ENCODE measurements at places on chromosomes 5 and 9.

DNA sequence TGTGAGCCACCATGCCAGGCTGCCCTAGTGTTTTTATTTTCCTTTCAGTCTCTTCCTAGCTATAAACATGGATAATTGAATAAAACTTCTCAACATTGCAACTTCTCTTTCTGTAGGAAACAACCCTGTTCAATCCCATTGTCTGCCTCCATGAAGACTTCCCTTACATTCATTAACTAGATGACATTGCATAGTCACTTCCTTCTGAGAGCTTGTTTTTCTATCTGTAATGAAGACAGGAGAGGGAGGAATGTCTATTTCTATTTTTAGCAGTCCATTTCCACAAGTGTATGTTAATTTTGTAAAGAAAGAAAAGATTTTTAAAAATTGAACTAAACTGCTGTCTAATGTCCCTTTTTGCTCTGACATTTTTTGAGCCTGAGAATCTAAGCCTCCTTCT is 55.6 kb upstream of the MELK start:
- no peak for DNase-seq

GRCh38 chr5:76376148-76376865 is 26.8 kb upstream of the IQGAP2 start:
- no peak for DNase-seq

- peak; percentile 42 for DNase-seq
Observed at GRCh38 chr9:32251539-32251938, 132.9 kb upstream of the ACO1 start.

DNA sequence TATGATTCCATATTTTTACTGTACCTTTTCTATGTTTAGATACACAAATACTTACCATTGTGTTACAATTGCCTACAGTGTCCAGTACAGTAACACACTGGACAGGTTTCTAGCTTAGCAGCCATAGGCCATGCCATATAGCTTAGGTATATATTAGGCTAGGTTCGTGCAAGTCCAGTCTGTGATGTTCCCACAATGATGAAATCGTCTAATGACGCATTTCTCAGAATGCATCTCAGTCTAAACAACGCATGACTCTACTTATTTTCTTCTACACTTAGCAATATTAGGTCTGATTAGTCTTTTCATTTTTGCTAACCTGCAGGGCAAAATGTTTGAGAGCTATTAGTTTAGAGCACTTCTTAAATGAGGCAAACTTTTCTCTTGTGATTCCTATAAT is 22.7 kb downstream of the OR2S2 start:
- DNase-seq, result no peak

DNA sequence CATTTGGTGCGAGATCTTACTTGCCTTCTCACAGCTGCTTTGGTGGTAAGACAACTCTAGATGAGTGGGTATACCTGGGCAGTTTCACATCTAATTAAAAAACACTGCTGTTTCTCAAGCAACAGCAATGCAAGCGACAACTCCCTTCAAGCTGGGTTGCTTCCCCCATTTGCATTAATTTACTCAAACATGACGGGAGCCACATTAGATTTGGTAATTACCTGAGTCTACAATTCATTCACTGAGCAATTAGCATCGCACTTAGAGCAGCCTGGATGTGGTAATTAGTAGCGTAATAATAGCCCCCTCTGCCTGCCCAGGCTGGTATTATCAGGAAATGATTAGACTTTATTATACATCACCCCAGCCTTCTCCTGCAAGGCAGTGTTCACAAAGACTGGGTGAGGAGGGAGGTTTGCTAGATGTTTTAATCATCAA is 73.4 kb downstream of the FBXO38 start:
- DNase-seq, result peak; percentile 46

DNA sequence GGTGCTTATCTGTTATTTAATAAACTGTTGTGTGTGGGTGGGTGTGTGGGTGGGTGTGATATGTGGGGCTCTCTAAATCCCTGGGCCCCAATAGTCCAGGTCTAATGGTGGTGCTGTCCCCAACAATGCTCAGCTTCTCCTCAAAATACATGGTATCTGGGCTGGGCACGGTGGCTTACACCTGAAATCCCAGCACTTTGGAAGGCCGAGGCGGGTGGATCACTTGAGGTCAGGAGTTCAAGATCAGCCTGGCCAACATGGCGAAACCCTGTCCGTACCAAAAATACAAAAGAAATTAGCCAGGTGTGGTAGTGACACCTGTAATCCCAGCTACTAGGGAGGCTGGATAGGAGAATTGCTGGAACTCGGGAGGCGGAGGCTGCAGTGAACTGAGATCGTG is 4.5 kb upstream of the ORM1 start:
- DNase-seq, result no peak

DNA sequence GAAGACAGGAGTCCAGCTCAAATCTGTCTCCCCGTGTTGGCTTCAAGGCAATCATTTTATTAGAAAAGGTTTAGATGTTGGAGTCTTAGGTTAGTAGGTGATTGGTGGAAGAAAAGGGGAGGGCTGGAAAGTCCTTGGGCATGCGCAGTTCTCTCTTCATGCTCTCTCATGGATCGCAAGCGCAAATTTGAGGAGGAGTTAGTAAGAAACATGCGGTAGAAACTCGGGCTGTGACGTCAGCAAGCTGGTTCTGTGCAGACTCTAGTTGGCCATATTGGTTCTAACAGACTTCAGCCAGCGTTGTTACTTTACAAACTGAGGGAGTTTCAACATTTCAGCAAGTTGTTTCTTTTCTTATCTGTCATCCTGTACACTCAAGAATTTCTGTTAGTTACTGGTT is 392.2 kb downstream of the CDK5RAP2 start:
- DNase-seq, result no peak

DNA sequence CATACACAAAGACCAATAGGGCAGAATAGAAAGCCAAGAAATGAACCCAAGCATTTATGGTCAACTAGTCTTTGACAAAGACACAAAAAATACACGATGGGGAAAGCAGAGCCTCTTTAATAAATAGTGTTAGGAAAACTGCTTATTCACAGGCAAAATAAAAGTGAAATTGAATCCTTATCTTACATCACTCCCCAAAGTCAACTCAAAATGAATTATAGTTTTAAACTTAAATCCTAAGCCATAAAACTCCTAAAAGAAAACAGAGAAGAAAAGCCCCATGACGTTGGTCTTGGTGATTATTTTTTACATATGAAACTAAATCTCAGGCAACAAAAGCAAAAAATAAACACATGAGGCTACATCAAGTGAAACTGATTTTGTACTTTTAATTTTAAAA is 46.8 kb downstream of the CHSY3 start:
- no peak for DNase-seq

GRCh38 chr9:131081868-131082267 is 14.5 kb upstream of the AIF1L start:
- DNase-seq, result no peak

GRCh38 chr9:114389612-114390368 is 2.0 kb upstream of the AKNA start:
- peak; percentile 66 for DNase-seq

- no peak for DNase-seq
Observed at GRCh38 chr5:50401336-50401735, 39.8 kb downstream of the EMB start.

GRCh38 chr9:18928711-18929110 is 104.3 kb downstream of the SAXO1 start:
- no peak for DNase-seq

DNA sequence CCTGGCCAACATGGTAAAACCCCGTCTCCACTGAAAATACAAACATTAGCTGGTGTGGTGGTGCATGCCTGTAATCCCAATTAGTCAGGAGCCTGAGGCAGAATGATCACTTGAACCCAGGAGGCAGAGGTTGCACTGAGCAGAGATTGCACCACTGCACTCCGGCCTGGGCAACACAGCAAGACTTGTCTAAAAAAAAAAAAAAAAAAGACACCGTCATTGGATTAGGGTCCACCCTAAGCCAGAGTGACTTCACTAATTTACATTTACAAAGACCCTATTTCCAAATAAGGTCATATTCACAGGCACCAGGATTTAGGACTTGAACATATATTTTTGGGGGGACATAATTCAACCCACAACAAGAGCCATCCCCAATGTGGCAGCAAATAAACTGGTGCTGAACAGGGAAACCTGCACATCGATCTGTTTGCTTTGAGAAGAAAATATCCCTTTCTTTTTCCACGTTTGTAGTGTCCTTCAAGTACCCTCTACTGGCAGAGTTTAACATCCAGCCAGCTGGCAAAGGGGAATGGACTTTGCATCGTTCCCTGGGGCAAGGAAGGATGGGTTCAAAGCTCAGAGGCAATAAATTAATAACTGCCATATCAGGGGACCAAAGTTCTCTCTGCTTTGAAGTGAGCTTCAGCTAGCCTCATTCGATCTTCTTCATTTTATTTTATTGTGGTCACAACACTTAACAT is 3.7 kb upstream of the DNAJC25 start:
- no peak for DNase-seq

DNA sequence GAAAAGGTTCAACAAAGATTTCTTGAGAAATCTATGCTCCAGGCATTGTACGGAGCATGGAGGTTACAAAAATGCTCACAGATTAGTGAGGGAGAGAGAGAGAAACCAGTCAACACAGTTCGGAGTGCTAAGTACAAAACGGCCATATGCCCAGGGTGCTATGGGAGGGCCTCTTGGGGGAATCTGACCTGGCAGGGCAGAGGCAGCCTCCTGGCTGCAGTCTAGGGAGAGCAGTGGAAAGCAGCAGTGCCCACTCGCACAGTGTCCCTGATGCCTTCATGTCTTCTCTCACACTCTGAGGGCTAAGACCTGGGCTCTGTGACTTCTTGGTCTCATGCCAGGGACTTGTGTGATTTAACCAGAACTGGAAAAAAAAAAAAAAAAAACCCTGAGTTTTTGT is 29.8 kb upstream of the SMC5 start:
- DNase-seq, result no peak

- DNase-seq, result no peak
Observed at GRCh38 chr5:158456756-158457155, 597.8 kb upstream of the CLINT1 start.

- no peak for DNase-seq
Observed at GRCh38 chr5:470961-471749, 28.2 kb downstream of the EXOC3 start.

DNA sequence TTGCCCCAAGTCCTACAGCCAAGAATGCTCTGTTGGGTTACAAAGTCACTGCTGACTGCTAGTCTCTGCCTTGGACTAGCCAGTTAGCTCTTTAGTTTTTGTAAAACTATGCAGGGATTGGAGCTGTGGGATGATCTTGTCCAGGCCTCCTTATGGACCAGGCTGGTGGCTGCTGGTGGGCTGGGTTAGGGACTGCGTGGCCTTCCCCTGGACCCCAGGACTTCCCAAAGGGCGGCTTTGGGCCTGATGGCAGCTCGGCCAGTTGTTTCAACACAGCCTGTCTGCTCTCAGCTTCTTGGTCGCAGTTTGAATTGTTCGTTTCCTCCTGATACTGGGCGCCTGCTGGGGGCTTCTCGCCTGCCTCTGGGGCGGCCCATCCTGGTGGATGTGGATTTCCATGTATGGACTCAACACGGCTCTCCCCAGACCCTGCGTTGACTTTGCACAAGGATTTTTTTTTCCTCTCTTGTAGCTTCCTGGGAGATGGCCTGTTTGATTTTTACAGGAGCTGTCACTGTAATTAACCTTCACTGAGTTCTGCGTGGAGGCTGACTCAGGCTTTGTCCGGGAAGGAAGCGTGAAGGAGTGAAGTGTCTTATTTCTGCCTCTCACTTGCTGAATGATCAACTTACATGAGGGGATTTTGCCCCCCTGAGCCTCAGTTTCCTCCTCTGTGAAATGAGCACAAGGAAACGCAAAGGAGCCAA is 91.9 kb upstream of the NEURL1B start:
- DNase-seq, result no peak

DNA sequence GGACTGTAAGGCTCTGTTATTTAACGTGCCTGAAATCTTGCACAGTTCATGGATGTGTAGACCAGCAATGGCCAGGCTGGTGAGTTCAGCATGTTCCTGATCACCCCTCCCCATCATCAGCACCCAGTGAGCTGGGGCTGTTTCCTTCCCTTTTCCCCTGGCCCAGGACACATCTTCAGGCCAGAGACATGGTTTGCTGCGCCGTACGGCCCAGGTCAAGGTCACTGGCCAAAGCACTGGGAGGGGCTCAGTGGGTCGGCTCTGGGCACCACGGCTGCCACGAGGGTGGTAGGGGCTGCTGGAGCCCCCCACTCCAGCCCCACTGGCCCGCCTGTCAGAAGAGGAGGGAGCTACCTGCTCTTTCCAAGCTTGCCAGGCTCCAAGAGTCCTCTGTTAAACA is 55.9 kb downstream of the SEMA4D start:
- no peak for DNase-seq

DNA sequence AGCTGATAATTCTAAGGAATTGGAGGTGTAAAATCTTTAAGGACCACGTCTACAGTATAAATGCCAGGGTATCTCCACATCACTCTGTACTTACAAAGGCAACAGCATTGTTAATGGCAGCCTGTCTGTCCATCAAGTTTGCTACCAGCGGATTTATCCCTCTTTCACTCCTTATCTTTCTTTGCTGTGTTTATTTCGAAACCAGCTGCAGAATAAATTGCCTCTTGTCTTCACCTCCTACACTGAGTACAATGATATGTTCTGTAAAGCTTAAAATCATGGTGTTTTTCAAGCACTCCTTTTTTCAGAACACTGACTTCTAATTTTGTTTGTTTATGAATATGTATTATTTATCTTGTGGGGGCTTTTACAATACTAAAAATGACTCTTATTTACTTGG is 1088.1 kb downstream of the NR2F1-AS1 start:
- no peak for DNase-seq

GRCh38 chr5:81097713-81098112 is 135.4 kb upstream of the CKMT2 start:
- DNase-seq, result no peak

GRCh38 chr9:103904242-103904641 is 189.9 kb upstream of the SMC2 start:
- peak; percentile 25 for DNase-seq

- DNase-seq, result no peak
Observed at GRCh38 chr5:133624316-133624715, 12.0 kb upstream of the FSTL4 start.

DNA sequence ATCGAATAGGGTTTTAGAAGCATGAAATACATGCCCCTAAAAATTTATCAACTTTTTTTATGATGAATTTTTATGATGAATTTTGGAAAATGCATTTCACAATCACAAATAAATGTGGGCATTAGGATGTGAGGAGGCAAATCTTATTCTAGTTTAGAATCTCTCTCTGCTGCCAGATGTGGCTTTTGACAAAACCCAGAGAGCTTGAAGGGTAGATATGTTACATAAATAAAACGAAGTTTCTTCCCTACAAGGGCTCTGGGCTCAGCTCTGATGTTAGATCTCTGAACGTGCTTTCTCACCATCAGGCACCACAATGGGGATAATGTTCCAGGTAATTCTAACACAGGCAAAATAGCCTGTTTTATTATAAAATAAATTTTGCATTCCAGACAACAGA is 102.3 kb upstream of the ADAMTSL1 start:
- no peak for DNase-seq
